ENCODE measurements at places on chromosomes 6 and 20.

DNA sequence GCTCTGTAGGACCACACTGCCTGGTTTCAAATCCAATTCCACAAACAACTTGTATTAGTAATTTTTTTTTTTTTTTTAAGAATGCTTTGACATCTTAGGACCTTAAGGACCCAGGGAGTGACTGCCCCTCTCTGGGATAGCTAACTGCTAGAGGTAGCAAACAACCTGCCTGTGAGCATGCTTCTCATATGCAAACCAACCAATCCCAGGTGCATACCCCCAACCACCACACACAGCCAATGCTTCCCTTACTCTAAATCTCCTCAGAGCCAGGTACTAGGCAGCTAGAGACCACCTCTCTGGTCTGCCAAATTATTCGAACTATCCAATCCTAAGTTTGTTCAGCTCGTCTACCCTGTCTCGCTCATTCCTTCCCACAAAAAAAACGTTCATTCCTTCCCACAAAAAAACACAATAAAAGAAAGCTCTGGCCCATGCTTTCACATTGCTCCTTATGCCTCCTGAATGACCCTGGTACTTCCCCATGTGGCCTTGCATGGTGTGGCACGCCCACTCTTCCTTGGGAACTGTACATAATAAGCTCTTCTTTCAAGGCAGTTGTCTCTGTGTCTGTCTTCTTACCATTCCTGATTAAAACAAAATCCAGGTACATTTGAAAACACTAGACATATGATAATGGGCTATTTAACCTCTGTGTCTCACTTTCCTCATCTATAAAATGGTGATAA is 6.4 kb downstream of the SERAC1 start:
- no peak for DNase-seq

DNA sequence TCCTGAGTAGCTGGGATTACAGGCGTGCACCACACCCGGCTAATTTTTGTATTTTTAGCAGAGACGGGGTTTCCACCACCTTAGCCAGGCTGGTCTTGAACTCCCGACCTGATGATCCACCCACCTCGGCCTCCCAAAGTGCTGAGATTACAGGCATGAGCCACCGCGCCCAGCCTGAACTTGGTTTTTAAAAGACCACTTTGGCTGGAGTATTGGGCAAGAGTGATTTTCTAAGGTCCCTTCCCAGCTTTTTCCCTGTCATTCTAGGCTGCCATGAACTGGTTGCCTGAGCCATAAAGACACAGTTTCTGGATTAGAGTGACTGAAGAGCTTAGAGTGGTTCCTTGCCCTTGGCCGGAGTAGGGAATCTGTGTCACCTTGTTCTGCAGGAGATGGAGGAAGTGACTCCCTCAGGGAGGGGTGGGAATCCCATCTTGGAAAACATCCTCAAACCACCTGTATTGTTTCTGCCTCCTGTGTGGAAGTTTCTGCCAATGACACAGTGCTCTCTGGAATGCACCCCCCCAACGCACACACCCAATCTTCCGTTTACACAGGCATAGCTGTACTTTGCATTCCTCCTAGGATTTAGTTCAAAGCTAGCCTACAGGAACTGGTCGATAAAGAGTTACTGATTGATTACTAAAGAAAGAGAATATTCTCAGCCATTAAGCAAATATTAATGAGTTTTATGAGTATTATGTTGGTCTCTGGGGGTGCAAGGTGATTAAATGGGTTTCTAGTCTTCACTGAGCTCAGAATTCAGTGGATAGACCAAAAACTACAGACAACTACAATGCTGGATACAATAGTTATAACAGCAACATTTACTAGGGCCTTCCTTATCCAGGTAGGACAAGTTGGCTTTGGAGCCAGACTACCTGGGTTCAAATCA is 18.2 kb downstream of the BCL2L1 start:
- no peak for DNase-seq

- DNase-seq: no peak
Observed at GRCh38 chr6:34389034-34389433, 3.4 kb downstream of the NUDT3 start.

GRCh38 chr20:34941226-34941625 is 14.4 kb downstream of the GSS start:
- DNase-seq: no peak

DNA sequence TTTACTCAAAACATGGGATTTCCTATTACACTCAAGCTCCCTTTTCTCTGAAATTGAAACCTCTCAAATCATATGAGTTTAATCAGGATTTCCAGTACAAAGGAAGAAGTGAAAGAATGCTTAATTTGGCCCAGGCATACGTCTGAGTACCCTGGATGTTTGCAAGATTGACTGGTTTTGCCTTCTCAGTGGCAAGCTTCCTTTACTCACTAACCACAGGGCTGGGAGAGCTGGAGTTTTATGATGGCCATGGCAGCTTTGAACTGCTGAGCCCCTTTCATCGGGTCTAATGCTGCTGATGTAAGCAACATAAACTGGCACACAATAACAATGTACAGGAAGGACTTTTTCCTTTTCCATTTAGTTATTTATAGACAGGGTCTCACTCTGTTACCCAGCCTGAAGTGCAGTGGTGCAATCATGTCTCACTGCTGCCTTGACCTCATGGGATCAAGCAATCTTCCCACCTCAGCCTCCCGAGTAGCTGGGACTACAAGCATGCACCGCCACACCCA is 194.8 kb downstream of the SLC35F1 start:
- DNase-seq: no peak

- peak; percentile 20 for DNase-seq
Observed at GRCh38 chr6:34246563-34247391, 2.0 kb downstream of the SMIM29 start.

DNA sequence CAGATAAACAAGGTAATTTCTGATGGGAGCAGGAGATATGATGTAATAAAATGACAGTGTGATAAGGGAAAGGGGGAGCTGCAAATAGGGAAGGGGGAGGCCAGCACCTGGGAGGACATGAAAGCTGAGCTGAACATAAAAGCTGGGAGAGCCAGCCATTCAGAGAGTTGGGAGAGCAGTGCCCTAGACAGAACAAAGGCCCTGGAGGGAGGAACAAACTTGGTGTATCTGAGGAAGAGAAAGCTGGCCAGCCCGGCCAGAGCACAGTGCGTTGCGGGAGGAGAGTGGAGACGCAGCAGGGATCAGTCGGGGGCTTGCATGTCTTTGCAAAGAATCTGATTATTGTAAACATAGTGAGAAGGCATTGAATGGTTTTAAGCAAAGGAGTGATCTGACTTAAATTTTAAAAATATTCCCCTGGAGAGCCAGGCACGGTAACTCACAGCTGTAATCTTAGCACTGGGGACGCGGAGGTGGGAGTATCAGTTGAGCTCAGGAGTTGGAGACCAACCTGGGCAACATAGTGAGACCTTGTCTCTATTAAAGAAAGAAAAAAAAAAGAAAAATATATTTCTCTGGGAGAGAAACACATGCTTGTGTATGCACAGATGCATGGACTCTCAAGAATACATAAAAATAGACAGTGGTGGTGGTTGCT is 318.2 kb downstream of the ZFAND3 start:
- DNase-seq: no peak

DNA sequence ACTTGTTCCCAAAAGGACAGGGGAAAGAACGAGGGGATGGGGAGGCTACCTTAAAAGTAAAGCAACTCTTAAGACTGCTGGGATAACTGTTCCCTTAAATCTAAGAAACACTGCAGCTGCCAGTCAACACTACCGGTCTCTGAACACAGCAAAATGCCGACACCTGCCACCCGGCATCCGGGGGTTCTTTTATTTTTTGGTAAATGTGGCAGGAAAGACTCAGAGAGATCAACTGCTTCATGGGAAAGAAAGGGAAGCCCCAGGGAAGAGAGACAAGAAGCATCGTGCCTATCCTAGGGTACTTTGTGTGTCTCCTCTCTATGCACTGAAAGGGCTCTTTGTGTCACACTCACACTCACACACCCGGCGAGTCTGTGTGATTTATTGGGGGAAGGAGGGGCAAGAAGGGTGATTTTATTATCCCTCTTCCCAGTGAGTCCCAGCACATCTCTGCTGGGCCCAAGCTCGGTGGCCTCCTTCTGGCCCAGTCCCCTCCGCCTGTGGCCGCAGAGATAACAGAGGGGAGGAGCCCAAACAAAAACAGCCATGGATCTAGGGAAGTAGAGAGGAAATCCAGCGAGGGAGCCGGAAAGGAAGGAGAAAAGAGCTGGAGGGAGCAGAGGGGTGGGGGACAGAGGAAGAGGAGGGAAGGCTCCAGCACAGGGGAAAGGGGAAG is 1.4 kb downstream of the FYN start:
- DNase-seq: no peak

GRCh38 chr20:62056975-62057374 is 8.7 kb downstream of the TAF4 start:
- no peak for DNase-seq

DNA sequence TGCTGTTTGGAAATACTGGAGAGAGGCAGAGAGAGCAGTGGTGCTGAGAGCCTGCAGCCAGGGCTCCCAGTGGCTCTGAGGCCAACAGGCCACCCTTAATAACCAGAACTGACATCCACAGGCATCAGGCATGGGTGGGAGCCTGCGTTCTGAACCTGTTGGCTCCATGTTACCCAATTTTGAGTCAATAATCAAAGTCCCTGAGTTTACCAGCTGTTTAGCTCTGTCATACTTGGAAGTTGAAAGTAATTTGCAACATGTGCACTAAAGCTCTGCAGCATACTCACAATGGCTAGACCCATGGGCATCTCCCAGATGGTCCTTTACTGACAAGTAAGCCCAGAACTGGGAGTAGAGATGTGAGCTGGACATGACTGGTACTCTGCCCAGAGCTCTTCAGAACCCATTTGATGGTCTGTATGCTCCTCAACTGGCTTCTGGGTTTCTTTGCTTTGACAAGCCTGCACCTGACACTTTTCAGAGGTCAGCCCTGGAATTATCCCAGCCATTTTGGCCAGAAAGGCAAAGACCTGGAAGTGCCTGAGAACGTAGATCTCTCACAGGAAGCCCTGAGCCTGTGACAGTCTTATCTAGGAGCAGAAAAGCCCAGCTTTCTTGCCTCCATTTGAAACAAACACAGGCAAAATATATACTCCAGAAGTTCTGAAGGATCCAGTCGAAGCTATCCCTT is 122.4 kb upstream of the CITED2 start:
- no peak for DNase-seq

- no peak for DNase-seq
Observed at GRCh38 chr20:42609618-42610017, 580.1 kb downstream of the PTPRT start.

DNA sequence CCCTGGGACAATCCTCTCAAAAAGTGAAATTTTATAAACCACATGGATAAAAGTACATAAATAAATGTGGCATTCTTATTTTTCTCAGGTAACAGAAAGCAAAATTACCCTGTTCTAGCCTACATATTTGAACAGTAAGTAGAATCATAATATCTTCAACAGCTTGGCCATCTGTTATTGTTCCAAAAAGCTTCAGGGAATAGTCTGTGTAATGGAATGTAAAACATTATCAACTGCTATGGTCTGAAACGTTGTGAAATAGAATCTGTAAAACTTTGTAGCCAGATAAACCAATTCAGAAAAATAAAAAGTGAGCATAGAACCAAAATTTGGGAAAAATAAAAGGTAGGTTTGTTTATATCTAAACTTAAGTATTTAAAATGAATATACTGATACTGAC is 114.7 kb downstream of the THEMIS start:
- DNase-seq: no peak

- DNase-seq: no peak
Observed at GRCh38 chr20:56781108-56781739, 152.1 kb downstream of the TFAP2C start.

GRCh38 chr20:6492271-6493055 is 275.0 kb upstream of the BMP2 start:
- DNase-seq: no peak

- no peak for DNase-seq
Observed at GRCh38 chr6:7899101-7899888, 11.3 kb downstream of the TXNDC5 start.

DNA sequence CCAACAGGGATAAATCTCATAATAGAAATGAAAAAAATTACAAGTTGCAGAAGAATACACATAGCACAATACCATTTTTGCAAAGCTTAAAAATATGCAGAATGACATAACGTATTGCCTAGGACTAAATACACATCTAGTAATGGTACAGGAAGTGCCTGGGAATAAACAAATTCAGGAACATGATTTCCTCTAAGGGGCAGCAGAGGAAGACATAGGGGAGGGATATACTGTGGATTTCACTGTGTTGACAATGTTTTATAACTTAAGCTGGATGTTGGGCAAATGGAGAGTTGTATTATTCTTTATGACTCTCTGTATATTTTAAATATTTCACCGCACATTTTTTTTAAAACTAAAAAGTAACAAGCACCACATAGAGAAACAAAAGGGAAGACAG is 5.6 kb upstream of the GLO1 start:
- no peak for DNase-seq

DNA sequence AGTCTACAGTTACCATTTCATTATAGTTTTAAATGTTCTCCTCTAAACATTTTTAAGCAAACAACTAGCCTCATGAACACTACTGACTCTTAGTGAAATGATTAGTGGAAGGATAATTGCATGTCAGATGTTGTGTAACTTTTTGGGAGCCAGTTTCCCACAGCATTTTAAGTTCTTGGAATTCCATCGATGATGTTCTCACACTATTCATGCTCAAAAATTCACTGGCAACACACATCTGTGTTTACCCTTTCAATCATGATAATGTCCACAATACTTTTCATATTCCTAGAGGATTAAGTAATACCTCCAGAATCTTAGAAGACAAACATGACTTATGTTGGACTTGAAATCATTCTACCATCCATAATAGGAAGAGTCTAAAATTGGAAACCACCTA is 678.1 kb upstream of the ID4 start:
- no peak for DNase-seq

- DNase-seq: no peak
Observed at GRCh38 chr6:39310542-39310941, 3.7 kb downstream of the KCNK17 start.

DNA sequence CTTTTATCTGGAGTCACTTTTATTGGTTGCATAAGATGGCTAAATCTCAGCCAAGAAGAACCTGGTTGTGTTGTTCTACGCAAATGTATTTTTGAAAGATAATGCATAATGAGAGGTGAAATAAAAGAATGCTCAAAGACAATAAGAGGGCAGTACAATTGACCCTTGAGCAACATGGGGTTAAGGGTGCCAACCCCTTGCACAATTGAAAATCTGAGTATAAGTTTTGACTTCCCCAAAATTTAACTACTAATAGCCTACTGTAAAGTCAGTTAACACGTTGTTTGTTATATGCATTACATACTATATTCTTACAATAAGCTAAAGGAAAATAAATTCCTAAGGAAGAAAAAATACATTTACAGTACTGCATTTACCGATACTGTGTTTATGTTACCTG is 5.9 kb downstream of the RNF146 start:
- no peak for DNase-seq

- DNase-seq: no peak
Observed at GRCh38 chr6:89843070-89843469, 13.4 kb downstream of the CASP8AP2 start.

DNA sequence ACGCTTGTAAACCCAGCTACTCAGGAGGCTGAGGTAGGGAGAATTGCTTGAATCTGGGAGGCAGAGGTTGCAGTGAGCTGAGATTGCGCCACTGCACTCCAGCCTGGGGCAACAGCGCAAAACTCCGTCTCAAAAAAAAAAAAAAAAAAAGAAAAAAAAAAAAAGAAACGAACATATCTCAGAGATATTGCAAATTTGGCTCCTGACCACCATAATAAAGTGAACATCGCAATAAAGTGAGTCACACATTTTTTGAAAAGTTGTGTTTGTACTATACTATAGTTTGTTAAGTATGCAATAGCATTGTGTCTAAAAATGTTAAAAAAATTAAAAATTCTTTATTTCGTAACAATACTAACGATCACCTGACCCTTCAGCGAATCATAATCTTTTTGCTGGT is 13.3 kb downstream of the RSPH9 start:
- no peak for DNase-seq

Measured in activated CD4-positive, CD25-positive, alpha-beta regulatory T cell (primary cell).